ENCODE measurements at places on chromosomes 7 and 10.
A peak's percentile ranks its signal among the peaks of the same experiment; 100 is the strongest.

- DNase-seq = no peak
These were observed 41.1 kb downstream of the STK32C start for GRCh38 chr10:132266594-132267161.

GRCh38 chr7:90655566-90655965 lies 59.4 kb downstream of the CDK14 start:
- DNase-seq = no peak

GRCh38 chr7:75971309-75971960 lies 23.0 kb downstream of the TMEM120A start:
- DNase-seq = no peak

DNA sequence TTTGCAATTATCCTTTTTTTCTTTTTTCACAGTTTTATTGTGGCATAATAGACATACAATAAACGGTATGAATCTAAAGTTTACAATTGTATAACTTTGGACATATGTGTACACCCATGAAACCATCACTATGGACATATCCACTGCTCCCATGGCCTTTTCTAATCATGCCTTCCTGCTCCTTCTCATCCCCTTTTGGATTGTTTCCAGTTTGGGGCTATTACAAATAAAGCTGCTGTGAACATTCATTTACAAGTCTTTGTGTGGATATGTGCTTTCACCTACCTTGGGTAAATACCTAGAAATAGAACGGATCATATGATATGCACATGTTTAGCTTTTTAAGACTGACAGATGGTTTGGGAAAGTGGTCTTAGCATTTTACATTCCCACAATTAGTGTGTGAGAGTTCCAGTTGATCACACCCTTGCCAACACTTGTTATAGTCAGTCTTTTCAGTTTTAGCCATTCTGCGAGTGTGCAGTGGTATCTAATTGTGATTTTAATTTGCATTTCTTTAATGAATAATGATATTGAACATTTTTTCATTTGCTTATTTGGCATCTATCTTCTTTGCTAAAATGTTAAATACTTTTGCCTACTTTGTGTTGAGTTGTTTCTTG lies 120.9 kb upstream of the KAT6B start:
- no peak for DNase-seq

DNA sequence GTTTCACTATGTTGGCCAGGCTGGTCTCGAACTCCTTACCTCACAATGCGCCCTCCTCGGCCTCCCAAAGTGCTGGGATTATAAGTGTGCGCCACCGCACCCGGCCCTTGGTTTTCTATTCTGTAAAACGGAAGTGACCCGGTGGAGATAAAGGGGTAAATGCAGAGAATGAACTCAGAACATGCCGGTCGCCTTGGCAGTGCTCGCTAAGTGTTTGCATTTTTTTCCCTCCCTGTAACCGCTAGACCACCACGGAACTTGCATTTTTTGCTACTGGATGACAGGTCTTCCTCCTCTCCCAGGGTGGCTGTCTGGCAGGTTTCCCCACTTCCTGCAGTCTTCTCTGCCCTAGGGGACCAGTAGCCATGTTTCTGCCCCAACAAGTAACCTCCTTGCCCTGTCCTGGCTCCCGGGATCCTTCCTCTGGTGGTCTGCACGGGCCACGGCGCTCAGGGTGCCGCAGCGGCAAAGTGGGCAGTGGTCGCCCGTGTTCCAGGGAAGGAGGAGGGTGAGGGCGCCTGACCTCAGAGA lies 18.8 kb upstream of the GNA12 start:
- no peak for DNase-seq

GRCh38 chr7:5704534-5704922 lies 76.9 kb downstream of the RNF216 start:
- DNase-seq = peak; percentile 92

- DNase-seq = no peak
These were observed 136.7 kb upstream of the ZMIZ1 start for GRCh38 chr10:78932054-78932386.

DNA sequence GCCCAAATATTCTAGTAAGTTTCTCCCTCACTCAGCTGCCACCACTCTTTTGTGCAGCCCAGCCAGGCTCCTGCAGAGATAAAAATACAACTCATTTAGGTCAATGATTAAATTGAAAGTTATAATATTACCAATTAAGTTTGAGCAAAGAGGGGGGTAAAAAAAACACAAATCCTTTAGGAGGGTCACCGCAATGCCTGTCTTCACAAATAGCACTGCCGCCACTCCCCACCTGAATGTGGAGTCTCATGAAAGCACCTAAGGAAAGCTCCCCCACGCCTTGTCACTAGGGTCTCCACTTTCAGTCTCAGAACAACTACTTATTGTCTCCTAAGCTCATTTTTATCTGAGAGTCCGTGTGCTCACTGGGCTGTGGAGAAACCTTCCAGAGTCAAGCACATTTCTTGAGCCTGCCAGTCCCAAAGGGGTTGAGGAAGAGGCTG lies 148.7 kb downstream of the FGFR2 start:
- DNase-seq = no peak

GRCh38 chr10:72649291-72649690 lies 23.4 kb upstream of the MICU1 start:
- DNase-seq = no peak

DNA sequence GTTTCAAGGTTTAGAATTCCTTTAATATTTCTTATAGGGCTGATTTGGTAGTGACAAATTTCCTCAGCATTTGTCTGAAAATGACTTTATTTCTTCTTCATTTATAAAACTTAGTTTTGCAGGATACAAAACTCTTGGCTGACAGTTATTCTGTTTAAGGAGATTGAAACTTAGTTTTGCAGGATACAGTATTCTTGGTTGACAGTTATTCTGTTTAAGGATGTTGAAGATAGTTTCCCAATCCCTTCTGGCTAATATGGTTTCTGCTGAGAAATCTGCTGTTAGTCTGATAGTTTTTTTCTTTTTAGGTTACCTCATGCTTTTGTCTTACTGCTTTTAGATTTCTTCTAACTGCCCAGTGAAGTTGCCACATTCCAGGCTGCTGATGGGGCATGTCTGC lies 186.8 kb downstream of the ITGB1 start:
- no peak for DNase-seq

- DNase-seq = no peak
These were observed 677 bp downstream of the TSPAN14 start for GRCh38 chr10:80454513-80455460.

DNA sequence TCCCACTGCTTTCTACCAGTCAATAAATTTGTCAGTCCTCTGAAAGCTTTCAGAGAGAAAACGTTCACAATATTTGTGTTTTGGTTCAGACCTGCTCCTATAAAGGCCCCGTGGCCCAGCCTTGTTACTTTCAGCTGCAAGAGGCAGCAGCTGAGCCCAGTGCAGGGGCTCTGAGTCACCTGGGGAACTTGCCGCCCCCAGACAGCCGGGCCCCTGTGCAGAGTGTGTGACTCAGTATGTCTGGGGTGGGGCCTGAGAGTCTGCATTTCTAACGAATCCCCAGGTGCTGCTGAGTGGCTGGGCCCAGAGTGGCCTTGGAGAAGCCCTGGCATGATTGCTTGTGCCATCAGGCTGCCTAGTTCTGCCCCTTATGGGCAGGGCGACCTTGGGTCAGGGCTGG lies 303.5 kb downstream of the PAXIP1 start:
- no peak for DNase-seq

- DNase-seq = no peak
These were observed 261.4 kb downstream of the BAMBI start for GRCh38 chr10:28938745-28939144.

DNA sequence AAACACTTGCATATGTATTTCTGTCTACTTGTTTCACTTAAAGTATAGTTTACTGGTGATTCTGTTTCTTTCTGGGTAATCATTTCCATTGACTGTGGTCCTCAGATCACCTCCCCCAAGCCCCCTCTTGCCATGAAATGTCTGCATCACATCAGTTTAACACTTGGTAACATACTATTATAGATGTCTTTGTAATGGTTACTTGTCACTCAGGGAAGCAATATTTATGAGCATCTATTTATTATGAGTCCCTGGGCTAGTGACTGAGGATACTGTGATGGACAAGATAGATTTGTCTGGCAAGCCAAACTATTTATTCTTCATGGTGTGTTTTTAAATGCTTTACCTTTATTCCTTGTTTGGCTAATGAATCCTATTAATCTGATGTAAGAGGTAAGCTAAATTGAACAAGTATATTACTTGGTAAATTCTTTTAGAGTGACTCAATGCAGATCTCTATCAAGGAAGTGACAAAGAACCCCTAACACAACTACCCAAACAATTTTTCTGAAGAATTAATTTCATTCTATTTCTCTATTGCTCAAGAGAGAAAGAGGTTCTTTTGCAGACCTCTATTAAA lies 270.9 kb downstream of the RELN start:
- DNase-seq = no peak

DNA sequence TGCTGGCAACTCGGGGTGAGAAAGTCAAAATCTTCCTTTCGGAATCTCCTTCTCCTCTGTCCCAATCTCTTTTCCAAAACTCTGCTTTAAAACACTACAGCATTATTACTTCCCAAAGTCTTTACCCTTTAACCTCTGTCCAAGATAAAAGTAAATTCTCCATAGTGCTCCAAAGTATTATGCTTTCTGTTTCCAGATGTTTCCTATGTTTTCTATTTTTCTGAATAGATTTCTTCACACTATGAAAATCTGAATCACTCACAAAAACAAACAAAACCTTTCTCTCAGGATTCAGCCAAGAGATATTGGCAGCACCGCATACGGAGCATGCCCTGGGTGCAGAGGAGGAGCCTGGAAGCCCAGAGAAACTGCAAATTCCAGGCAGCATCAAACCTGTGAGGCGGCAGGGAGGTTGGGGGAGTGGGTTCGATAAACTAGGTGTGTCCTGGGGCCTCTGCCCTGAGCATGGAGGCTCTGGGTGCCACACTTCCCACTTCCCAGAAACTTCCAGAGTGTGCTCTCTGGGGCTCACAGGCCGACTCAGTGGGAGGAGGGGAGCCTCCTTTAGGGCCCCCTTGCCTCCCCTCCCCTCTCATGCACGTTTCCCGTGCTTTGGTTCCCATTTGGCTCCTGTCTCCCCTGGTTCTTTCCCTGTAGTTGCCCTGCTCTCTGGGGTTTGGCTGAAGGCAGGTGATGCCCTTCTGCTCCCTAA lies 35.6 kb downstream of the VIPR2 start:
- no peak for DNase-seq

DNA sequence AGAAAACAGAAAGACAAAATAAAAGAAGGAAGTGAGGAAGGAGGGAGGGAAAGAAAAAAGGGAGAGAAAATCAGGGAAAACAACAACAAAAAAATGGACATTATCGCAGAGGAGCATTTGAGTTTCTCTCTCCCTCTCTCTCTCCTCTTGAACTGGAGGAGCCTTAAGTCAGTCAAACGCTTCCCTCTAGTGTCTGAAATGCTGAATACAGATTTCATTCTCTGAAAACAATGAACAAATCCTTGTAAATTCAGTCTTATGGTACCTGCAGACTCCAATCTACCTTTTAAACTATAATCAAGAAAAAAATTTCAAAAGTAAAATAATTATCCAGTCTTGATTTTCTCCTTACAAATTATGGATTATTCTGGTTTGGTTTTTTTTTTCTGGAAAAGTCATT lies 89.2 kb upstream of the PFKP start:
- peak; percentile 40 for DNase-seq

GRCh38 chr7:123711832-123712293 lies 36.9 kb downstream of the WASL start:
- DNase-seq = no peak

DNA sequence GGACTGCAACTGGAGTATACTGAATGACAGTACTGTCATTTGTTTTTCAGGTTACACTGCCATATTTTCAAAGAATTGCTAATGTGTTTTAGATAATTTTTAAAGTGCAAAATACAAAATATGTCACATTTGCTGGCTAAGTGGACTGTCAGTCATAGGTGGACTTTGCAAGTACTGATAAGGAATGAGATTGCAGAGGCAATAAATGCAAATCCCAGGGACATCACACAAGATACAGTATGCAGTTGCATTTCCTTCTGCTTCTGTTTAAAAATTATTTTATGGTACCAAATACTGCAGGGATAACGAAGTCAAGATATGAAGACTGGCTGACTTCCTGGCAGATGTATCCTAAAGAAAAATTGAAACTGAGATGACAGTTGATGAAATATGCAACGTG lies 237.6 kb upstream of the MAGI2 start:
- no peak for DNase-seq

DNA sequence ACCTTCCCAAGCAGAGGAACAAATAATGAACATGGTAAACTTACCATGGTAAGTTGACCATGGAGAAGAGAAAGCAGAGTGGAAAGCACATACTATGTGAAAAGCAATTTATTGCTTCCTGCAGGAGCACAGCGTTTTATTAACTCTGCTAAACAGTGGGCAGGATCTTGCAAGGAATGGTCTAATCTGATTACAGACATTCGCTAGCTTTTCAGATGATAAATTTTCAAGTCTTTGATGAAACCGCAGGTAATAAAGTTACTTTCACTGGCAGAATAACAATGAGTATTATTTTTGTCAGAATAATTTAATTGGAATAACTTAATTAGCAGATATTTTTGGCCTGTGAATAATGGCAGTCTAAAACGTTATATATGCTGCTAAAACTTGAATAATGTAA lies 89.6 kb upstream of the HGF start:
- no peak for DNase-seq

- DNase-seq = no peak
These were observed 964.8 kb downstream of the SORCS3 start for GRCh38 chr10:105605918-105606317.

- no peak for DNase-seq
These were observed 17.0 kb upstream of the CYP2C18 start for GRCh38 chr10:94666391-94667102.

DNA sequence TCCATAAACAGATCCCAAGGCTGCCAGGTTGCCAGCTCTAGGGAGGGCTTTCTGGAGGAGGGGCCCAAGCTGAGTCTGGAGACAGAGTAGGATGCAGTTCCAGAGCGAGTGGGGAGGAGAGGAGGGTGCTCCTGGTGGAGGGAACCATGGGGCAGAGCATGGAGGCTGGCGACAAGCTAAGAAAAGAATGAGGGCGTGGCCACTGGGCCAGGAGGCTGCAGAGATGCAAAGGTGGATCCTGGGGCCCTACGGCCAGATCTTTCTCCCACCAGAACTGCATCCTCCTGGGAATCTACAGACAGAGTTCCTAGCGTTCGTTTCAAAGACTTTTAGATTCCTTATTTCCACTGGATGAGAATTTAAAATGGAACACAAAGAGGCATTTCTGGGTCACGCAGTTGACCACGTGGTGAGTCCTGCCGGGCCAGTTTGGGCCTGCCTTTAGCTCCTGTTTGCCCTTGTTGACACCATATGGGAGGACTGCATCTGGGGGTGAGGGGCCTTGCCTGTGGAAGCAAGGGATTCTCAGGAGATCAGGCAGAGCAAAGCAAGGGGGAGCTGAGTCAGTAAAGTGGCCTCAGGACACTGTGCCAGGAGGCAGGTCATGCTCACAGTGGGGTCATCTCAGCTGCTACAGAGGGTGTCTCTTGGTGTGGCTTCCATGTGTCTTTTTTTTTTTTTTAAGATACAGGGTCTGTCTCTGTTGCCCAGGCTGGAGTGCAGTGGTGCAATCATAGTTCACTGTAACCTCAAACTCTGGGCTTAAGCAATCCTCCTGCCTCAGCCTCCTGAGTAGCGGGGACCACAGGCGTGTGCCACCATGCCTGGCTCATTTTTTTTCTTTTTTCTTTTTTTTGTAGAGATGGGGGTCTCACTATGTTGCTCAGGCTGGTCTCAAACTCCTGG lies 137.8 kb downstream of the SH3PXD2A start:
- no peak for DNase-seq

Data from NAMALWA (cell line).